Fibroblast of skin of scalp (primary cell): ENCODE measurements at places on chromosomes 6 and 20.
A peak's percentile ranks its signal among the peaks of the same experiment; 100 is the strongest.

GRCh38 chr6:92339936-92340640 lies 1079.3 kb downstream of the EPHA7 start:
- DNase-seq: no peak

GRCh38 chr20:35341366-35342028 lies 49.3 kb upstream of the FAM83C start:
- DNase-seq: no peak

DNA sequence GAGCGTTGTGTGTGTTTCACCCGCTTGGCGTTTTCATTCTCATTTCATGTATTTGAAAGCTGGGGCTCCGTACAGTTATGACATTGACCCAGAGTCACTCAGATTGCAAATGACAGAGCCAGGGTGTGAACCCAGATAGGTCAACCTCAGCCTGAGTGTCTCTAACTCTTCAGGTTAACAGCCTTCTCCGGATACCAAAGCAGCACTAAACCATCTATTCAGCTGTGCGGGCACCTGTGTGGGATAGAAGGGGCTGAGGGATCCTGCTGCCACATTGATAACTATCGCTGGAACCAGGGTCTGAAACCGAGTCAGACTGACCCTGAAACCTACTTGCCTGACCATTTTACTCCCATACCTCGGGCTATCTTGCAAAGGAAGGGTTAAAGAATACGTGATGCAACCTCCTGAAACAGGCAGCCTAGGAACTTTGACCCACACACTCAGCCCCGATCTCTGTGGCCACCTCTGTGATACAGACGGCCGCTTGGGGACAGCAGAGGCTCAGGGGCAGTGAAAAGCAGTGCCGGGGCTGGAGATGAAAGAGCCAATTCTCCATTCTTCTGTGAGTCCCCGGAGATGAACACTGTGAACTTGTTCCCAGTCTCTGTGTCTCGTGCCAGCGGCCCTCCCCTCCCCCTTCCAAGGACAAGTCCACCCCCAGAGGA lies 233.5 kb upstream of the QKI start:
- peak; percentile 71 for DNase-seq

GRCh38 chr6:74320074-74320473 lies 624.1 kb downstream of the CD109 start:
- no peak for DNase-seq

- no peak for DNase-seq
Observed at GRCh38 chr6:15642276-15642675, 20.6 kb downstream of the DTNBP1 start.

DNA sequence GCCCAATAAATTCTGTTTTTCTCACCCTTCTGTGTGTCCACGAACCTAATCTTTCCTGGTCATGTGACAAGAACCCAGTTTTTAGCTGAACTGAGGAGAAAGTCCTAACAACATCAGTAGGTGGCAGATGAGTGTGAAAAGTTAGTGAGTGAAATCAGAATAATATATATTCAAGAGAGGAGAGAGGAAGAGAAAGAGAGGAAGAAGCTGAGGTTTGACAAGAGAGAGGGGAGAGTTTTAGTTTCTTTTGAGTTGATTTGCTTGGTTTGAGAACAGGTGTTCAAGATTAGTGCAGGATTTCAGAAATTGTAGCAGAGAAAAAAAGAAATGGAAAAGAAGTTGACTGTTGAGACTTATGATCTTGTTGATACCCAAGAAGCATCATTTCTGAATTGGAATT lies 930.5 kb upstream of the FLRT3 start:
- DNase-seq: no peak

DNA sequence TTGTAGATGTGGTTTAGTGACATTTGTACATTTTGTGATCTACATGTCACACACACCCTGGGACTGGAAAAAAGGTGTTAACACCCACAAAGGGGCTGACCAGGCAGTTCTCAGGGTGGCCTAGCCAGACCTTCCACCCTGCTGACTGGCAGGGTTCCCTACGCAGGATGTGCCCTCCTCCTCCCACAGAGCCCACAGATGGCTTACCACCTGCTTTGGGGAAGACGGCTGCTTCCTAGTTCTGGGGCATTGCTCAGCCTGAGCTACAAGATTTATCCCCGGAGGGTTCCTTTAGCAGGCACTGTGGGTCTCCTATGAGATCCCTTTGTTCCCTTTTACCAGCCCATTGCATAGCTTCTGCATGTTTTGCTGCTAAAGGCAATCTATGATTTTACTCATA lies 35.1 kb downstream of the SNAP25 start:
- no peak for DNase-seq

GRCh38 chr6:151379933-151380847 lies 11.2 kb downstream of the ZBTB2 start:
- DNase-seq: no peak

GRCh38 chr6:56521976-56522375 lies 120.7 kb downstream of the DST start:
- DNase-seq: no peak

DNA sequence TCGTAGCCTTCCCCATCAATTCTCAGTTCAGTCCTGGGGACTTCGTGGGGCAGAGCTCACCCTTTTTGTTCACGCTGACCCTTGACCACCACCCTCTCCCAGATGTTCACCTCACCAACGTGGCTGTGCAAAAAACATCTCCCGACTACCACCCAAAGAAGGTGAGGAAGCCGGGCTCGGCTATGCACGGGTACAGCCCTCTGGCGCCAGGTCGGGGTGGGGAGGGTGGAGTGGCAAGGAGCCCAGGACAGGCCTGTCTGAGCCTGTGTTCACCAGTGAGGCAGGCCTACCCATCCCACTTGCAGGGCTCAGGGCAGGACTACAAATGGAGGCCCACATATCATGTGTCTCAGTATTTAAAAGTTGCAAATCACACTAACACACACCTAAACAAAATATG lies 18.1 kb downstream of the PDRG1 start:
- no peak for DNase-seq

DNA sequence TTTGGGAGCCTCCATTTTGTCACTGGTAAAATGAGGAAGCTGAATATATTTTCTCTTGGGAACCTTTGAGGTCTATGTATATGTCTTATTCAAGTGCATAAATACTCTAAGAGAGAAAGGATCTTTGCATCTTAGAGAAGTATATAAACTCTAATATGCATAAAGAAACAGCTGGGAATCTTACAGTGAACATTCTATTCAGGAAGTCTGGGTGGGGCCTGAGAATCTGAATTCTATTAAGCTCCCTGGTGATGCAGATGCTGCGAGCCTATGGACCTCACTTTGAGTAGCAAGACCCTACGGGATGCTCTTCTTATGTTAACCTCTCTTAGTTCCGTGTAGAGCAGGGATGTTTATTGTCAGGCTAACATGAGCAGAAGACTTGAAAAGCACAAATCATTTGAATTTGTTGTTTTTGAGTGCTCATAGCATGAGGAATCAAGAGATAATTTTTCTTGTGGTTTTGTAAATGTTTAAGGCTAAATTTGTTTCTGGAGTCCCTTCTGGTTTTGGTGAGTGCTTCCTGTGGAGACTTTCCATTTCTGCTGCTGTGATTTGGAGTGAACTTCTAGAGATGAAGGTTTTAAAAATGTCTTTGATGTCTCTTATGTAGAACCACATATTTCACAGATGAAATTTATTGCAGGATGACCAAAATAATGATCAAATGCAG lies 281.2 kb upstream of the JAG1 start:
- DNase-seq: peak; percentile 61

DNA sequence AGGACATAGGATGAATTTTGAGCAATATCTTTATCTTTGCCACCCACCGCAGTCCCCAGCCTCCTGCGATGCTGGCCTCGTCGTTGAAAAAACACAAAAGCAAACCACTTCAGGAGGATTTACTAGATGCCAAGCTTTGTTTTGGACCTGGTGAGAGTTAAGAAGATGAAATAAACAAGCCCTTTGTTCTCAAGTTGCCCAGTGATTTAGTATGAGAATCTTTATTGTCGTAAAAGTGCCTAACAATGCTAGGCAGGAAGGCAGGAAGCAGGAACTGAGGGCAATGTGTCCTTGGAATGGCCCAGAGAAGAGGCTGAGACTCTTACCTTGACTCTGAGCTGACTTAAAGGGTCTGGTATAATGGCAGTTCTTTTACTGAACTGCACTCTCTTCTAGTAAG lies 116.0 kb downstream of the TRMT11 start:
- DNase-seq: no peak

GRCh38 chr6:37432916-37433656 lies at the start of gene CMTR1:
Gene CMTR1, plus strand, starts transcription at chr6:37433221. Its CDS starts 2,409 bp downstream, at chr6:37435630.
- peak; percentile 93 for DNase-seq

DNA sequence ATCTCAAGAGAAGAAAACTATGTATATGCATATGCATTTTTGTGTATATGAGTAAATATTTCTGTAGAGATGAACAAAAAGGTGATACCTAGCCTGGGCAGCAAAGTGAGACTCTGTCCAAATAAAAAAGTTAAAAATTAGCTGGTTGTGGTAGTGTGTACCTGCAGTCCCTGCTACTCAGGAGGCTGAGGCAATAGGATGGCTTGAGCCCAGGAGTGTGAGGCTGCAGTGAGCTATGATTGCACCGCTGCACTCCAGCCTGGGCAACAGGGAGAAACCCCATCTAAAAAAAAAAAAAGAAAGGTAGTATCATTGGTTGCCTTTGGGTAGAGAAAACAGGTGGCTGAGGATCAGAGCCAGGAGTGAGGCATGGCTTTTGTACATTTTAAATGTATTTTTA lies 50.9 kb downstream of the KLHL31 start:
- no peak for DNase-seq

DNA sequence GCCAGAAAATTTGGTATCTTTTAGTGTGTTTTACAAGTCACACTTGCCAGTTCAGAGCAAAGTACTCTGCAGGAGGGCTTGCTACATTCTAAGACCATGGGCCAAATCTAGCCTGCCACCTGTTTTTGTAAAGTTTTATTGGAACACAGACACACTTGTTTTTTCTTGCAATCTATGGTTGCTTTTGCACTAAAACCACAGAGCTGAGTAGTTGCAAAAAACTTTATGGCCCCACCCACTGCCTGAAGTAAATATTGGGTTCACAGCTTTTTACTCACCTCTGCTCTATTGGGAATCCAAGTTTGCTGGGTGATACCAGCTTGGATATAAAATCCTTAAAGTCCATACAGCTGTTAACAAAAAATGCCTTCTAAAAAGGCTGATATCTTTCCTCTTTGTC lies 109.0 kb downstream of the ZFP64 start:
- no peak for DNase-seq

DNA sequence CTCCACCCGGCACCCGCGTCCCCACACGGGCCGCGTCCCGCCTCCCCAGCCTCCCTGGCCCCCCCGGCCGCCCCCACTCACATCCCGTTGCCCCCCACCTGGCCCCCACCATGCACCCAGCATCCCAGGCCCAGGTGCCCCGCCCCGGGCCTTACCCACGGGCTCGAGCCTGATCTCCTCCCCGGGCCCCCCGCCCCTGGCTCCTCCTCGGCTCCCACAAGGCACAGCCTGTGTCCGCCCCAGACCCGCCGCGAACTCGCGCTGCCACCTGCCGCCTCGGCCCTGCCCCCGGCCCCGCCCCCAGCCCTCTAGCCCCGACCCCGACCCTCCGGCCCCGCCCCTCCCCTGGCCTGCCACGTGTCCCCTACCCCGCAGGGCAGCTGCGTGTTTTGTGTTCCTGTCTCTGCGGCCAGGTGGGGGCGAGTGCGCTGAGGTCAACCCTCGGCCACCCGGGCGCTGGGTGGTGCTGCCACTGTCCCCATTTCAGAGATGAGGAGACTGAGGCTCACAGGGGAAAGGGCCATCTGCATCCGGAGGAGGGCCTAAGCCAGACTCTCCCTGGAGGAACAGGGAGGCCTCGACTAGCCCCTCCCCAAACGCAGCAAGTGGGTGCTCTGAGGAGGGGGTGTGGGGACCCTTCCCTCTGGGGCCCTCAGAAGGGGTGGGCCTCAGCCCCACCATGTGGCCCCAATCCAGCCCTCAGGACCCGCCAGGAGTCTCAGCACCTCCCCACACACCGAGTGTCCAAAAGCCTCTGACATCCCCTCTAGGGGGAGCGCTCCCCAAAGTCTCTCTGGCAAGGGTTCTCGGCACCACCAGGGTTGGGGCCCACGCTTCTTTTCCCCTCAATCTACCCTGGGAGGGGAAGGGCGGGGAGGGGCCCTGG lies 99.8 kb downstream of the TAF4 start:
- DNase-seq: no peak
